ENCODE measurements at places on chromosomes 2 and 18. TPM values are rescaled to one million over a fixed set of nuclear protein-coding genes. Genes with fewer than 3 reads are reported as not detected.

- DNase-seq, result peak; percentile 90
Observed at GRCh38 chr2:174931724-174932123, 73.5 kb downstream of the CHN1 start.

DNA sequence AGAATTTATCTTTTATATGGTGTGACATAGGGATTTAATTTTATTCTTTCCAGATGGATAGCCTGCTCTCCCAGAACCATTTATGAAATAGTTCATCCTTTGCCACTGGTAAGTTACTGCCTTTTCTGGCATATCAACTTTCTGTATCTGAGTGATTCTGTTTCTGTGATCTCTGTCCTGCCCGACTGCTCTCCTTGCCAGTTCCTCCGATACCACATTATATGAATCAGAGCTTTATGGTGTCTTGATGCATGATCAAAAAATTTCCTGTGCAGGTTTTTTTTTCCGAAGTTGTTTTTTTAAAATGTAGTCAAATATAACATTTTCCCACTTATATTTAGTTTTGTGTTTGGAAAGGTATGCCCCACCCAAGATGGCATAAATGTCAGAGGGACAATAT, 242.5 kb downstream of the CYP26B1 start:
- DNase-seq, result no peak

- DNase-seq, result no peak
Observed at GRCh38 chr2:3209258-3209657, 168.4 kb downstream of the EIPR1 start.

DNA sequence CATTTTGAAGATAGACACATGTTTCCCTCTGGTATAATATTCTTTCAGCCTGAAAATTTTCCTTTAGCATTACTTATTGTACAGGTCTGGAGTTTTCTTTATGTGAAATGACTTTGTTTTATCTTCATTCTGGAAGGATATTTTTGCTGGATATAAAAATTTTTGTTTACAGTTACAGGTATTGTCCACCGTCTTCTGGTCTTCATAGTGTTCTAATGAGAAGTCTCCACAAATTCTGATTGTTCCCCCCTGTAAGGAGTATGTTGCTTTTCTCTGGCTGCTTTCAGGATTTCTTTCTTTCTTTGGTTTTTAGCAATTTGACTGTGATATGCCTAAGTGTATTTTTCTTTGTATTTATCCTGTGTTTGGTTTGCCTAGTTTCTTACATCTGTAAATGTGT, 15.0 kb downstream of the UBXN4 start:
- no peak for DNase-seq

- peak; percentile 28 for DNase-seq
Observed at GRCh38 chr2:33372940-33373553, 103.4 kb upstream of the RASGRP3 start.

GRCh38 chr2:105796131-105796638, 51.5 kb downstream of the NCK2 start:
- no peak for DNase-seq

GRCh38 chr2:204255526-204255925, 289.7 kb upstream of the PARD3B start:
- no peak for DNase-seq

GRCh38 chr2:8024506-8024905, 657.4 kb upstream of the ID2 start:
- no peak for DNase-seq

DNA sequence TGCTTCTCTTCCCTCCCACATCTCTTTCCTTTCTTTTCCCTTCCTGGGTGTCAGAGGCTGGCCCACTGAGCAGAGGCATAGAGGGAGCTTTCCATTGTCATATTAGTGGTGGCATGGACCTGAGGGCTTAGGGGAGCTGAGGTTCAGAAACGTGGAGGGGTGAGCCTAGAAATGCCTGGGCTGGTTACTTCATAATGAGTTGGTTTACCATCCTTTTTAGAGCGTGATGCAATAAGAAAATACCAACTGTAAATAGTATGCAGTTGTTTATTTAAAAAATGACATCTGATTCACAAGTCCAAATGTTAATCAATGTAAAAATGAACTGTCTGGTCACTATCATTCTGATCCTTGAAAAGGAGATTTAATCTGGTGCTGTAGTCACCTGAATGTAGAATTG, 46.3 kb downstream of the MYO1B start:
- no peak for DNase-seq

DNA sequence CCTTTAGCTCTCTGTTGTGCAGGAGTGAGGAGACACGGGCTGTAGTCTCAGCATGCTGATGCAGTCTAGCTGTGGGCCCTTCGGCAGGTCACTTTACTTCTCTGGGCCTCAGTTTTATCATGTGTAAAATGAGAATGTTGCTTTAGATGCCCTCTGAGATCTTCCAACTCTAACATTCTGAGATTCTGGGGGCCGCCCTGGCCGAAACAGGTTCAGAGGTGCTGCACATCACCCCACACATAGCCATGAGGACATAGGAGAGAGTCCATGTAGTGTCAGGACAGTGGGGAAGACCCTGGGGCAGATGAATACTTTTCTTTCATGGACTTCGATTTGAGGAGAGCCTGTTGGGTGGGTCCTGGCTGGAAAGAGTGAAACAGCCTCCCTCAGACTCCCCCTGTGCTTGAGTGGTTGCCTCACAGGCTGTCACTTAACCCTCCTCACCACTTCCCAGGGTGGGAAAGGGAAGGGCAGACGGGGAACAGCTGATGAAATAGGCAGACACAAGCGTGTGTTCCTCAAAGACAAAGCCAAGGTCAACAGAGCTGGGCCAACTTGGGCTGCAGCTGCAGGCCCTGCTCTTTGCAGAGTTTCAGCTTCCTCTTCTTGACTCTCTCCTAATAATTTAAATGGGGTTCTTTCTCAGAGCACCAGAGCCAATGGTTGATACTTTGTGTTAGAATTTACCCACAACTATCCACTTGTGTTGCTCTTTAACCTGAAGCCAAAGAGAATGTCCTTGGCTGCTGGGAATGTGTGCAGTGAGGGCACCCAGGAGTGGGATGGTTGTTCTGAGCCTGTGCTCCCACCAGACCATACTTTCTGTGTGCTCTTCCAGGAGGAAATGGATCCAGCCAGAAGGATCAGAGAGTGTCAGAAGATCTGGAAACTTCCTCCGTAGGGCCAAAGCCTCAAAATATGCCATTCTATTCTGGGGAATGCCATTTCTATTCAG, 14.7 kb upstream of the MRPL33 start:
- DNase-seq, result no peak

DNA sequence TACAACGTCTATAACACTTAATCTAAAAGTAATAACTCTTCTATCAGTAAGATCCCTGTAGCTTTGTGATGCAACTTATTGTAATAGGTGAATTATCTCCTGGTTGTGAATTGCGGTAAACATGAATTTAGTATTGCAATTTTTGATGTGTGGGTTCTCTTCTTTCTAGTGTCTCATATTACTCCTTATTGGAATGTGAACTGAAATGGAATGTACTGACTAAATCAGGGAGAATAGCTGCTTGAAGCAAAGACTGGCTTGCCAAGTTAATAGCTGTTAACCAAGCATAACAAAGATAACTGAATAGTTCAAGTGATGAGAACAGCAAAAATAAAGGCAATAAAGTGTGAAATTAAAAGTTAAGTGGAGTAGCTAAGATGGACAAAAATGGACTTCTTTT, 60.5 kb upstream of the TFPI start:
- DNase-seq, result peak; percentile 58

DNA sequence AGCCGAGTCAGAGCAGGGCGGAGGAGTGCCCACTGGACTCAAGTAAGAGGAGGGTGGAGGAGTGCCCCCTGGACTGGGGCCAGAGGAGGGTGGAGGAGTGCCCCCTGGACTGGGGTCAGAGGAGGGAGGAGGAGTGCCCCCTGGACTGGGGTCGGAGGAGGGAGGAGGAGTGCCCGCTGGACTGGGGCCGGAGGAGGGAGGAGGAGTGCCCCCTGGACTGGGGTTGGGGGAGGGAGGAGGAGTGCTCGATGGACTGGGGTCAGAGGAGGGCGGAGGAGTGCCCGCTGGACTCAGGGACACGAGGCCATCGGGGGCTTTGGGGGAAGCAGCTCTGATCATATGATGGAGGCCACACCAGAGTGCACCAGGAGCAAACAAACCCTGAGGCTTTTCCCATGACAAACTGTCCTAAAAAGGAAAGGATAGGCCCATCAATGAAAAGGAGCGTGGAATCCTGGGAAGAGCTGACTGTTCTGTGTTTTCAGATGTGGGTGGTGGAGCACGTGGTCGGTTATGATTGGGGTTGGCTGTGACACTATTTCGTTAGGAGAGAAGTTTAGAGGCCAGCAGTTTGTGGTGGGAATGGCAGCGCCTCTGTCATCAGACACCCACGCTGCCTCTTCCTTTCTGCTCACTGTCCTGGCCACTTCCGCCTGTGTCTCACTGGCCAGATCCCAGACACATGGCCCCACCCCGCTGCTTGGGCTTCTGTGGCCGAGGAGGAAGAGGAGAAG, 24.5 kb upstream of the HPCAL1 start:
- DNase-seq, result peak; percentile 42

- DNase-seq, result no peak
Observed at GRCh38 chr2:219633276-219634065, 6.0 kb downstream of the SLC4A3 start.

- no peak for DNase-seq
Observed at GRCh38 chr2:217976301-217976700, 26.5 kb downstream of the TNS1 start.

GRCh38 chr2:118670276-118670675, 177.2 kb downstream of the EN1 start:
- peak; percentile 7 for DNase-seq

DNA sequence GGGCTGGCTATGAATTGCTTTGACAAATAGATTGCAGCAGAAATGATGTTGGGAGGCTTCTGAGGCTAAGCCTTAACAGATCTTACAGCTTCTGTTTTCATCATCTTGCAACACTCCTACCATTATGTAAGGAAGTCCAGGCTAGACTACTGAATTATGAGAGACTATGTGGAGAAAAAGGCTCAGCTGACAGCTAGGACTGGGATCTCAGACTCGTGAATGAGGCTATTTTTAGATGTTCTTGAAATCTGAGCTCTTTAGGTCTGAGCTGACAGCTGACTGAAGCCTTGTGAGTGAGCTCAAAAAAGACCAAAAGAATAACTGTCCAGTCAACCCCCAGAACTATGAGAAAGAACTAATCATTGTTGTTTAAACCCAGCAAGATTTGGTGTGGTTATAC, 70.3 kb downstream of the VWC2L start:
- DNase-seq, result peak; percentile 66

DNA sequence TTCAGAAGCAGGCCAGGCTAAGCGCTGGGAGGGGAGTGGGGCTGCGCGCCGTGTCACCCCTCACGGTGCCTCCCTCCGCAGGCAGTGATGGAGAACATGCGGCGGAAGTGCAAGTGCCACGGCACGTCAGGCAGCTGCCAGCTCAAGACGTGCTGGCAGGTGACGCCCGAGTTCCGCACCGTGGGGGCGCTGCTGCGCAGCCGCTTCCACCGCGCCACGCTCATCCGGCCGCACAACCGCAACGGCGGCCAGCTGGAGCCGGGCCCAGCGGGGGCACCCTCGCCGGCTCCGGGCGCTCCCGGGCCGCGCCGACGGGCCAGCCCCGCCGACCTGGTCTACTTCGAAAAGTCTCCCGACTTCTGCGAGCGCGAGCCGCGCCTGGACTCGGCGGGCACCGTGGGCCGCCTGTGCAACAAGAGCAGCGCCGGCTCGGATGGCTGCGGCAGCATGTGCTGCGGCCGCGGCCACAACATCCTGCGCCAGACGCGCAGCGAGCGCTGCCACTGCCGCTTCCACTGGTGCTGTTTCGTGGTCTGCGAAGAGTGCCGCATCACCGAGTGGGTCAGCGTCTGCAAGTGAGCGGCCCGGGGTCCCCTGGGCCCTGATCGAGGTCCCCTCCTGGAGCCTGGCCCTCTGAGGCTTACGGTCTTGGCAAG, 12.2 kb downstream of the WNT10A start:
- peak; percentile 45 for DNase-seq

GRCh38 chr2:15952451-15953146, 12.2 kb downstream of the MYCN start:
- DNase-seq, result no peak

- DNase-seq, result no peak
Observed at GRCh38 chr18:42174909-42175308, 219.9 kb downstream of the PIK3C3 start.

- DNase-seq, result no peak
Observed at GRCh38 chr2:97982621-97983020, 13.1 kb downstream of the TMEM131 start.

DNA sequence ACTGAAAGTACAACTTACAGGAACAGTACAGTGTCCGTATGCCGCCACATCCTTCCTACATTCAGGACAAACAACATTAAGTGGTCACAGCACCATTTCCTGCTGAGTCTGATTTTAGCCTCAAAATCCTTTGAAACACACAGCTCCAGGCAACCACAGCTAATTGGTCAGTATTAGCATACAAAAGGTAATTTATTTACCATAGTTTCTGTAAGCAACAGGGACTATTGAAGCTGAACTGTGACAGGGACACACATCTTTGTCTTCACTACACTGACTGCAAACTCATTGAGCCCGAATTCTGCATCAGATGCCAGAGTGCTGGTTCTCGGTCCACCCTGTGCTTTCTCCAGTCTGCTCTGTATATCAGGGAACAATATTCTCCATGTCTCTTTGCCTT, 151.8 kb downstream of the ST6GAL2 start:
- DNase-seq, result no peak

DNA sequence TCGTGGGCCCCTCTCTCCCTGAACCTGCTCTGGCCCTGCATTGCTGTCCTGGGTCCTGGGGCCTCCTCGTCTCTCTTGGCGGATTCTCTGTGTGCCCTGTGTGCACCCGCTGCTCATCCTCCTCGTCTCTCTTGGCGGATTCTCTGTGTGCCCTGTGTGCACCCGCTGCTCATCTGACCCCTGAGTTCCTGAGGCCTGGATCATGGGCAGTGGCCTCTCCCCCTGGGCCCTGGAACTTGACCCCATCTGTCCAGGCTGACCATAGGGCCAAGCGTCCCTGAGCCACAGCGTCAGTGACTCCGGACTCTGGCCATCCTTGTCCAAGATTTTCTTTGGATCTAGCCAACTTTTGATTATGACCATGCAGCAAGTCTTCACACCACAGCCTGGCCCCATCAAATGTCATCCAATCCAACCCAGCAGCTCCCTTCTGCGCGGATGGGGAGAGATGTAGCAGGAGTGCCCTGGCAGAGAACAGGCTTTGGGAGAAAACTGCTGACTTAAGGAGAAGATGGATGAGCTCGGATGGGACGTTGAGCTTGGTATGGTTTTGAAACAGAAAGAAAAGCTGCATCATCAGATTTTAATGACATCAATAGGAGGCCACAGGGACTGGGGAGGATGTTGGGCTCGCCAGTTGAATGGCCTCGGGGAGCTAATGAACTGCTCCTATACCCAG, 455.1 kb upstream of the HS6ST1 start:
- DNase-seq, result no peak

- no peak for DNase-seq
Observed at GRCh38 chr2:124658373-124658772, 633.3 kb downstream of the CNTNAP5 start.

DNA sequence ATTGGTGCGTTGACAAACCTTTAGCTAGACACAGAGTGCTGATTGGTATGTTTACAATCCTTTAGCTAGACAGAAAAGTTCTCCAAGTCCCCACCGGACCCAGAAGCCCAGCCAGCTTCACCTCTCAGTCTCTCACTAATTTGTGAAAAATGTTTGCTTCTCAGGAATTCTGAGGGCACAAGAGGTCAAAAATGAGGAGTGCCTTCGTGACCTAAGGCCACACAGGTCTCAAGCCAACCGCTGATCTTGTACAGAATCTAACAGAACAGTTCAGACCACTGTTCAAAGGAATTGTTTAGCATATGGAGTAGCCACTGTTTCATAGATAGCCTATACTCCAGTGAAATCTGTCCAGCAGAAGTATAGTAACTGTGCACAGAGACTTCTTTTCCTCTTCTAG, 29.8 kb upstream of the LRRC30 start:
- no peak for DNase-seq

The OTOS gene
- not detected for total RNA-seq

The CUL3 gene
- total RNA-seq, result 78.3 TPM

The TNFAIP6 gene
- total RNA-seq, result 2.2 TPM

The FRZB gene
- total RNA-seq, result 0.28 TPM

The ELOA2 gene
- not detected for total RNA-seq
